ENCODE measurements at places on chromosomes 1 and 21.

DNA sequence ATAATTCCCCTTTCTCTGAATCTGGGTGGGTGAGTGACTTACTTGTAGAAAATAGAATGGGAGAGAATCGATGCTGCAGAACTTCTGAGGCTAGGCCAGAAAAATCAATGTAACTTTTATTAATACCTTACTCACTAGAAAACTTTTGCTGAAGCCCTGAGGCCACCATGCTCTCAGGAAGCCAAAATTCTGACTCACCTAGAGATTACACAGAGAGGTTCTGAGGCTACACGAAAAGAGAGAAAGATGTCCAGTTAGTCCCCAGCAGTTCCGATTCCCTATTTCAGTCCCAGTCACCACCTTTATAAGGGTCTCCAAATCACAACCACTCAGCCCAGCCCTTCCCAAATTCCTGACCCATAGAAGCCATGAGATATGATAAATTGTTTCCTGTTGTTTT lies 135.2 kb downstream of the NTPCR start:
- no peak for DNase-seq

DNA sequence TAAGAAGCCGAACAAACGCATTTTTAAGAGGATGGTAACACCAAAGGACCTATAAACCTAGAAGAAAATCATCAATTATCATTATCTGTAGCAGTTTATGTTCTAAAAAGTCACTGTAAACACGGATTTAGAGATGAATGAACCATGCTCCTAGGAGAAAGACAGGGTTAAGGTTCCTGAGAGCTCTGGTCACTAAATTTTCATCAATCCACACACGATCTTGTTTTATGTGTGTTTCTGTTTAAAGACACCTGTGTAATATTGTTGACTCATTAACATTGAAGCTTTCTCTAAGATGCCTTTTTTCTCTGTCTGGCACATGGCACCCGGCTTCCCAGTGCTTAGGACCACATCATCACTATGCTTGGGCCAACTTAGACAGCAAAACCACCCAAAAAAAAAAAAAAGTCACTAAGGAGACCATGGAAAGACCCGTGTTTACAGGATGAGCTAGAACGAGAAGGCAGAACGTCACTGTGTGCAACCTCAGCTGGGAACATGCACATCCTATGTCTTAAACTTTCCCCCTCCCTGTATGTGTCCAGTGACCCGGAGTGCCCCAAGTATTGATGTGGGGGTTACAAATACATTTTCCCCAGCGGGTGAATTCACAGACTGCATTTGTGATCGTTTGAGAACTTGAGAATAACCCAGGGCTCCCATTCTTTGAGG lies 55.8 kb upstream of the PDE9A start:
- no peak for DNase-seq

DNA sequence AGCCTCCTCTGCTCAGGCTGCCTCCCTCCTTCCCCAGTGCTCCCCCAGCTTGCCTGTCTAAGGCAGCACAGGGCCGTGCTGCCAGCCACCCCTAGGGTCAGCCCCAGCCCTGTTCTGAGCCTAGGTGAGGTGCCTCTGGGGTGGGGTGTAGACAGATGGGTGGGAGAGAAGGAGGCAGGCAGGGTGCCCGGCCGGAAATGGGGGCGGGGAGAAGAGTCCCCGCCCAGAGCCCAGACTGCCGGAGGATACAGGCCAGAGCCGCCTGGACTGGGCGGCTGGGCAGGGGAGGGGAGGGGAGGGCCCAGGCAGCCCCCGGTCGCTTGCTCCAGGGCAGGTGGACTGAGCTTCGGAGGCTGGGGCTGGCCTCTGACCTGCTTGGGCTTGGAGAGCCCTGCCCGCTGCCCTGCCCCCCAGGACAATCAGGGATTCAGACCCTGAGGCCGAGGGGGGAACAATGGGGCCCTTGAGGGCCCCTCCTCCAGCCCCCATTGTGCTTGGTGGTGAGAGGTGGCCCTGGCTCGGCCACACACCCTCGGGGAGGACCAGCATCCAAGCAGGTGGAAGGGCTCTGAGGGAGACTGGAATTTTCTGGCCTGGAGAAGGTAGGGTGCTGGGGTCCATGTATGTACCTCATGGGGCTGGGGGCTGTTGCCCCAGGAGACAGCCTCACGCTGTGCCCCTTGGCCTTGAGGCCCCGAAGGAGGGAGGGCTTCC lies at the start of gene GJC2:
TSS of gene GJC2 (plus strand) at position 525 of the 714 bp plus-strand sequence. CDS start 7,829 bp downstream, outside the sequence.
- DNase-seq: no peak

- DNase-seq: no peak
Observed at GRCh38 chr1:205961991-205962820, 18.9 kb upstream of the SLC26A9 start.

GRCh38 chr21:45305836-45306235 lies 18.1 kb upstream of the POFUT2 start:
- no peak for DNase-seq

DNA sequence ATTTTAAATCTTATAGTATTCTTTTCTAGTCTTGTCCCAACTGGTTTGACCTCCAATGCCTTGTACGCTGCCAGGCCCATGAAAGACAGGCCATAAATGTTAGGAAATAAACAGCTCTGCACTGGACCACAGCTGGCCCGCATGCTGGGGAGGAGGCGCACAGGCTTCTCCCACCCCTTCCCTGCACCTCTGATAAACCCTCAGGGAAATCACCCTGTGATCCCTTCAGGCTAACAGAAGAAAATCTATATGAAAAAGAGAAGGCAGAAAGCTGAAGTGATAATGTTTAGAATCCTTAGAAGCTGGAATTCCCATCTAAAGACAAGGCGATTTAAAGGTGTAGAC lies 41.5 kb downstream of the COLGALT2 start:
- DNase-seq: no peak

DNA sequence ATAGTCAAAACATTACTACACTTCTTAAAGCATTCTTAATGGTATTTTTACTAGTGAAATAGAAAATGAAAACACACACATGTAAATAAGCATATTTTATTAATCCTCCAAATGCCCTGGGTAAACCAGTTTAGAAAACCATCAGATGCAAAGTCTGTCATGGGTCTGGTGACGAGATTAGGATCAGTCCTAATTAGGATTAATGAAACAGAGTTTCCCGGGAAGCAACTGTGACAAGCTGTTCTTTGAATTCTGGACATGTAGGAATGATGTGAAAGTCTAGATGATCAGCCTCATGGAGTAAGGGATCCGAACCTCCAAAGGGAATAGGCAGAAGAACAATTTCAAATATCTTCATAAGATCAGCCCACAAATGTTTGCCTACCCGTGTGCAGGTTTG lies 250.2 kb downstream of the KIF26B start:
- no peak for DNase-seq

- DNase-seq: no peak
Observed at GRCh38 chr1:223137455-223138085, 5.5 kb downstream of the TLR5 start.

DNA sequence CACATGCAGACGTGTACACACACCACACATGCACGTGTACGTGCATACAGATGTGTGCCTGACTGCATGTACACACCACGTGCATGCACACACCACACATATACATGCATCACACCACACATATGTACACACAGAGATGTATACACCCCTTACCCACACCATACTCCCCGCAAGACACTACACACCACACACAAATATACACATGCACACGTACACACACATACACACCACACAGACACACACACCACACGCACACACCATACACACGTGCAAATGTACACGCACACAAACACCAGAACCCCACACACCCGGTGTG lies 9.7 kb downstream of the ITGB2 start:
- DNase-seq: no peak

DNA sequence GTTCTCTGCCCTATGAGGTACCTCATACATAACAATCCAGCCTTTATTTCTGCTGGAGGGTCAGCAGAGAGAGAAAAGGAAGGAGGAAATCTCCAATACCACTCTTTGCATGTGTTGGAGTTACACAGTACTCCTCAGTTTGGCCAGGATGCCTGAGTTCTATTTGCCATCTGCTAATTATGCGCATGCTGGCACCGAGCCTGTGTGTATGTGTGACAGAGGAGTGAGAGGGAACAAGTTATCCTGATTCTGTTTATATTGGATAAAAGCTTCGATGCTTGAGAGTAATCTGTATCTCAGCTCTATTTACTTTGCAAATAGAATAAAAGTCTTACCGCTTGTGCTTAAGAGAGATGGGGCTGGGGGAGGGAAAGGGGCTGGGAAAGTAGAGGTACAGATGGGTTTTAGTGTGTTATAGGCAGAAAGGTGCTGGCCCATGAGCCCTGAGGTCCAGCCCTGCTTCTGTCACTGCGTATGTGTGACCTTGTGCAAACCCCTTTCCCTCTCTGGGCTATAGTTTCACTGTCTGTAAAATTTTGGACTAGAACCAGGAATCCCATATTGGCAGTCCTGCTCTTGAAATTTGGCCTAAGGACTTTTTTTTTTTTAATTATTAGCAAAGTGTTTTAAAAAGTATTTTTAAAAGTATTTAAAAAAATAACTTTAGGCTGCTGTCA lies 54.5 kb upstream of the PLXNA2 start:
- no peak for DNase-seq

GRCh38 chr1:37901893-37902225 lies 42.5 kb upstream of the MTF1 start:
- no peak for DNase-seq

GRCh38 chr1:85654066-85654782 lies 54.0 kb downstream of the ZNHIT6 start:
- no peak for DNase-seq

- DNase-seq: no peak
Observed at GRCh38 chr21:16037421-16037955, 307.7 kb downstream of the USP25 start.

DNA sequence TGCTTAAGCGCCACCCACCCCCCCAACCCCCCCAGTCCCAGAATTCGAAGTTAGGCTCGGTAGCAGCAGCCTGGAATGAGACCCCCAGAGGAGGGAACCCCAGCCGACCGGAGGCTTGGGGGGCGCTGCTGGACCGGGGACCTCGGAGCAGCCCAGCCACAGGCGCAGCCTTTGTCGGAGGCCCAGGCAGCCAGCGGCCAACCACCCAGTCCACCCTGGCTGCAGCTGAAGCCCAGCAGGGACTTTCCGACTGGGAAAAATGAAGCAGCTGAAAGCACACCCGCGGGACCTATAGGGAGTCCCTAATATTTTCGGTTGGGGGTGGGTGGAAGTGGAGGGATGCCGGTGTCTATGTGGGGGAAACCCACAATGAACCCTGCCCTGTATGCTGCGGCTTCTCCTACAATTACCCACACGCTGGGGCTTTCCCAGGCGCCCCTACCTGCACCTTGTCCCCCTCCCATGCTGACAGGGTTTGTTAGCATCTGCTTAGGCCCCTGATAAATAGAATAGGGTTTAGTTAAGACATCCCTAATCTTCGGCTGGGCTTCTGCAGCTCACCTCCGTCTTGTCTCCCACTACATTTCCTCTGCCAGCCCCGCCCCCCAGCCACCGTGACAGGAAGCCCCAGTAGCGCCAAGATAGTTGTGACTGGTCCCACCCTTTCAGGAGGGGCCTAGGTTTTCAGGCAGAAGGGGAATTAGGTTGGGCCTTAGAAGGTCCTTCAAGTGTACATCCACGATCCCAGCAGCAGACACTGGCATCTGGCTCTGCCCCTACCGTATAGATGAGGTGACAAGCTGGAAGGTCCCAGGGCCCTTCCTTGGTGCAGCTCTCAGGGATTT lies 838 bp downstream of the CCDC28B start:
- peak; percentile 80 for DNase-seq

DNA sequence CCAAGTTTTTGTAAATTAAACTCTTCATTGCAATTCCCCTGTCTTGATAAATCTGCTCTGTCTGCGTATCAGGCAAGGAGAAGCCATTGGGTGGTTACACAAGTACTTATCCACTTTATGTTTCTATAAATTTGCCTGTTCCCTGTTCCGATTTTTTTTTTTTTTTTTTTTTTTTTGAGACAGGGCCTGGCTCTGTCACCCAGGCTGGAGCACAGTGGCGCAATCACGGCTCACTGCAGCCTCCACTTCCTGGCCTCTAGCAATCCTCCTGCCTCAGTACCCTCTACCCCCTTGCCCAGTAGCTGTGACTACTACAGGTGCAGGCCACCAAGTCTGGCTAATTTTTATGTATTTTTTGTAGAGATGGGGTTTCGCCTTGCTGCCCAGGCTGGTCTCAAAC lies 11.1 kb upstream of the CSRP1 start:
- no peak for DNase-seq
